Activated CD4-positive, CD25-positive, alpha-beta regulatory T cell treated with anti-CD3 and anti-CD28 coated beads, Interleukin-2, amount 50 U/mL, for 16 hours (primary cell): ENCODE measurements at places on chromosomes 3 and 15.

DNA sequence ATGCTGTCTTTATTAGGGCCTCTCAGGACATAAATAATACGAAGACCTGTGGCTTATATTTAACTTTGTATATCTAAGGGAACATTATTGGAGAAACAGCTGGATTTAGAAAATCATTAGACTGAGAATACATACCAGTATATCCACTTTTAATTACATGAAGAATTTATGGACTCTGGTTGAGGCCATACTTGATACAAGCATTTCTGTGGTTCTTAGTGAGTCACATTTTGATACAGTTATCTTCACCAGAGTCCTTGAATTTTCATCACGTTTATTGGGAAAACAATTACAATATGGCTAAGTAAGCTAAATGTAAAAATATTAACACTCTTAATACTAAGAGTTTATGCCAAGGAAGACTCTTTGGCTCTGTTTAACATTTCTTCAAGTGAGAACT, 9.9 kb downstream of the KIF23 start:
- no peak for DNase-seq

DNA sequence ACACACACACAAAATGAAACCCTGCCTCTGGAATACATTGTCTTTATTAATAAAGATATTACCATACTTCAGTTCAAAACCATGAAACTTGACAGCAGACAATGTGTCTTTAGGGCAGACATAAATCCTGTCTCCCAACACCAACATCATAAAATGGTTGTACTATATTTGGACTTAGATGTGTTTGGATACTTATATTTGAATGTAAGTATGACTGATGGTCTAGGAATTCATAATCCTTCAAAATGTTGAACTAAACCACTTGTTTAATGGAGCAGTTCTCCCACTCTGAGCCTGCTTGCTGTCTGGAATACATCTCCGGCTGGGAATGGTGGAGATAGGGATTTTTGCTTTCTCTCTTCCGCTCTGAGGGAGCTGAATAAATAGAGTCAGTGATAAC, 10.6 kb downstream of the FBN1 start:
- DNase-seq = no peak

- no peak for DNase-seq
Measured at GRCh38 chr3:111861391-111861790, 2.3 kb downstream of the PHLDB2 start.

- no peak for DNase-seq
Measured at GRCh38 chr3:133542871-133543270, 30.6 kb upstream of the CDV3 start.

GRCh38 chr3:14774431-14774830, 44.3 kb upstream of the FGD5 start:
- no peak for DNase-seq

- no peak for DNase-seq
Measured at GRCh38 chr15:90075420-90076289, 26.6 kb downstream of the IDH2 start.

GRCh38 chr3:162302983-162303624, 806.5 kb downstream of the OTOL1 start:
- DNase-seq = no peak

- no peak for DNase-seq
Measured at GRCh38 chr3:54932606-54933005, 4.7 kb upstream of the LRTM1 start.

- no peak for DNase-seq
Measured at GRCh38 chr3:142319094-142319493, 93.7 kb upstream of the GK5 start.

DNA sequence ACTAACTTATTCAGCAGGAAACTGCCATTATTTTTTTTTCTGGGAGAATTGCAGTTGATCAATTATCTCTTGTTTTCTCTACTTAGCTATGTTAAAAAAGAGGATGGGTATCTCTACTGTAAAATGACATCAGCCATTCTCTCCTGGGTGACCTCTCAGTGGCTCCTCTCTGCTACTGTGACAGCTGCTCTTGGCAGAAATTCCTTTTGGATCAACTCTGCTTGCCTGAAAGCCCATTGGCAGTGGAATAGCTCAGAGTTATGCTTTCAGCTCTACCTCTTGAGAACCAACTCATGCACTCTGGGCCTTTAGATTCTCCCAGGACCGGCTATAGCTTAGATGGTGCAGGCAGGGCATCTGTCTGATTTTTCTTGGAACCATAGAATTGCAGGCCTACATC, 99.9 kb upstream of the GAP43 start:
- DNase-seq = no peak

DNA sequence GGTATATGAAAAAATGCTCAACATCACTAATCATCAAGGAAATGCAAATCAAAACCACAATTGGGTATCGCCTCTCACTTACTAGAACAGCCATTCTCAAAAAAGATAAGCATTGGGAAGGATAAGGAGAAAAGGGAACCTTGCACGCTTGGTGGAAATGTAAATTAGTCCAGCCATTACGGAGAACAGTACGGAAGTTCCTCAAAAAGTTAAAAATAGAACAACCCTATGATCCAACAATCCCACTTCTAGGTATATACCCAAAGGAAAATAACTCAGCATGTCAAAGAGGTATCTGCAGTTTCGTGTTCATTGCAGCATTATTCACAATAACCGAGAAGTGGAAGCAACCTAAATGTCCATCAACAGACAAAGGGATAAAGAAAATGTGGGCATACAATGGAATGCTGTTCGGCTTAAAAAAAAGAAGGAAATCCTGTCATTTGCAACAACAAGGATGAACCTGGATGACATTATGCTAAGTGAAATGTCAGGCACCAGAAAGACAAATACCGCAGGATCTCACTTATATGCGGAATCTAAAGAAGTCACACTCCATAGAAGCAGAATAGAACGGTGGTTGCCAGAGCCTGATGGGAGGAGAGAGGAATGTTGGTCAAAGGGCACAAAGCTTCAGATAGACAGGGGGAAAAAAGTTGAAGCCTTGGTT, 11.7 kb upstream of the CMTM7 start:
- DNase-seq = no peak

GRCh38 chr3:56772952-56773938, 28.5 kb downstream of the ARHGEF3 start:
- no peak for DNase-seq

GRCh38 chr3:121768452-121768851, 18.9 kb upstream of the GOLGB1 start:
- no peak for DNase-seq

DNA sequence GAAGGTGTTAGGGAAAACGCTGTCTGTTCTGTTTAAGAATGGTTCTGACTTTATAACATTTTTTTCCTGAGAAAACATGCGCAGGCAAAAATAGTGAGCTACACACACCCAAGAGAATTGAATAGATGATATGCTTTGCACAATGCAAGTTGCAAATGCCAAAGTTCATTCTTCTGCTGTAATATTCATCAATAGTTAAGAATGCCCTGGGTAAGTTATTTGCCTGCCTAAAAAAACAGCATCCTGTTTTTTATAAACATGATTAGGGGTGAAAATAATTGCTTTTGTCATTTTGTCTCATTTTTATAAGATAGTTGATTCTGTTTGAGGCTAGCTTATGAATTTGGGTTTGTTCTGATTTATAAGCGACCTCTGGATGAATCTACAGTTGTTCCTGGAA, 99.4 kb downstream of the DTWD1 start:
- no peak for DNase-seq

DNA sequence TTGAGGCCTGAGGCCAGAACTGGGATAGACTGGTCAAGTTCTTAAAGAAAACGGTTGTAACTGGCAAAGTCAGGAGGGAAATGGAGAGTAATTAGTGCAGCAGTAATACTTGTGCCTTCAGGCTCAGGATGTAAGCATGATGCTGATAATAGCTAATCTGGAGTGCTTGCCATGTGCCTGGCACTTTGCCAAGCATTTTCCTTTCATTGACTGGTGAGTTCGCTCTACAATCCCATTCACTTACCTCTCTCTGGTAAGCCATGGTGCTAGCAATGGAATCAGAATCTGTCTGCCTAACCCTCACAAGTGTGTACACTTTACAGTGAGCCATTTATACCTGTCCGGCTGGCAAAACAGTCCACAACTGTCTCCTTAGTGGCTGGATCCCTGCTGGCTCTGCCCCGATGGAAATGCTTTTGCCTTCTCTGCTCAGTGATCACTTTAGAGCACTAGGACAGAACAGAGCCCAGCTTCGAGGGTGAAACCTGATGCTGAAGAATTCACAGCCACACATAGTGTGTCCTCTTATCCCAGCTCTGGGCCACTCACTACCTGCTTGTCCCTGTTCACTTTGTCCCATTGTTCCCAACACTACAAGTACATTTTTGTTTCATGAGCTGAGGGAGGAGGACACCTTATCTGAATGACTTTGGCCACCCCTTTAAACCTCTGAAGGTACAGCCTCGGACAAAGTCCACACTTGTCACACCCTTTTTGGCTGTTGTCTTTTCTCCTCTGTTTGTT, 10.3 kb downstream of the CHP1 start:
- DNase-seq = no peak

DNA sequence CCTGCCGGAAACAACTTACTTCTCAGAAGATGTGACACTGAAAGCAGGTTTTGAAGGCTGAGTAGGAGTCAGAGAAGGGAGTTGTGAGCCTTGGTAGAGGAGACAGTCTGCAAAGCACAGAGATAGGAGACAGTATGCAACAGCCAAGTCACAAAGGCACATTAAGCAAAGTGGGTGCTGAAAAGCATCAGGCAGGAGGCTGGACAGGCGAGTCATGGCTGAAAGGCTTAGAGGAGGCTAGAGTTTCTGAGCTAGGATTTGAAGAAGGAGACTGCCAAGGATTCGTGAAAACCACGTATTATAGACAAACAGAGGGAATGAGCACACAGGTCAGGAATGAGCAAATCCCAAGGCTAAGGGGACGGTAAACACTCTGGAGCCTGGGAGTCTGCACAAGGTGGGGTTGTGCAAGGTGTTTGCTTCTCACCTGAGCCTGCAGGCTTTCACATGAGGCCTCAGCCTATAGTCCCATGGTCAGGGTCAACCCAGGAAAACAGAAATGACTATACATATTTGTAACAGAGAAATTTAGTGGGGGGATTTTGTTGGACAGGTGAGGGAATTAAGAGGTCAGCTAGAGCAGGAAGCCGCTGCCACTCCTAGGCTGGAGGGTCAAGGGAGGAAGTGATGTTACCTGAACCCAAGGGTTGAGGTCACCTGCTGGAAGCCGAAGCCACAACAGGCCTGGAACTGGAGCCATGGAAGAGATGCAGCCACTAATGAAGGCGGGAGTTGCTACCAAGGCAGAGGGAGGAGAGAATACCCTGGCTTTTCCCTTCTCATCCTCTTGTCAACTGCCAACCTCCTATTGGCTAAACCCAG, 23.1 kb upstream of the TRIM71 start:
- no peak for DNase-seq

DNA sequence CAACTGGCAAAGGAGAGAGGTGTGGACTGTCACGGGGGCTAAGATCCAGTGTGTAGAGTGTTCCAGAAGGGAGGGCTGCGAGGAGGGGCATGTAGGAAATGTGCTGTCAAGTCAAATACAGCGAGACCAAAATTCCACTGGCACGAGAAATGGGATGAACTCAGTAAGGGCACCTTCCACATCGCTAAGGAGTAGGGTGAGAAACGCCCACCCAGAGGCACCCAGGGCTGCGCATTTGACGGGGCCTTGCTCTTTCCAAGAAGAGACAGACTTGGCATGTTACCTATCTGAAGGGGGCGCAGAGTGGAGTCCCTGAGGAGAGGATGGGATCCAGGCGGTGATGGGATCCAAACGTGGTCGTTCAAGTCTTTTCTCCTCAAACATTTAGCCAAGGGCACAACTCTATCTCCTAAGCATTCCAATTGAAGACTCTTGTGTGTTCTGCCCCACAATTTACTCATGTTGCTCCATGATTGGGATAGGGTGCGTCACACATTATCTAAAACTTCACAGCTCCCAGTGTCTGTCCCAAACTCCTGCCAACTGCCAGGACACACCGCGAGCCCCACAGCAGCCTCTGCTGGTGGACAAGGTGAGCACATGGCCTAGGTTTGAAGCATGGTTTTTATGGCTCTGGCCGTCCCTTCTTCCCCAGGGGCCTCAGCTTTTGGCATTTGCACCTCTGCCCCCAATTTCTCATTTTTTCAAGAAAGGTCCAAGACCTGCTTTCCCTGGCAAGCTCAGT, 7.6 kb downstream of the SELENOS start:
- DNase-seq = no peak

DNA sequence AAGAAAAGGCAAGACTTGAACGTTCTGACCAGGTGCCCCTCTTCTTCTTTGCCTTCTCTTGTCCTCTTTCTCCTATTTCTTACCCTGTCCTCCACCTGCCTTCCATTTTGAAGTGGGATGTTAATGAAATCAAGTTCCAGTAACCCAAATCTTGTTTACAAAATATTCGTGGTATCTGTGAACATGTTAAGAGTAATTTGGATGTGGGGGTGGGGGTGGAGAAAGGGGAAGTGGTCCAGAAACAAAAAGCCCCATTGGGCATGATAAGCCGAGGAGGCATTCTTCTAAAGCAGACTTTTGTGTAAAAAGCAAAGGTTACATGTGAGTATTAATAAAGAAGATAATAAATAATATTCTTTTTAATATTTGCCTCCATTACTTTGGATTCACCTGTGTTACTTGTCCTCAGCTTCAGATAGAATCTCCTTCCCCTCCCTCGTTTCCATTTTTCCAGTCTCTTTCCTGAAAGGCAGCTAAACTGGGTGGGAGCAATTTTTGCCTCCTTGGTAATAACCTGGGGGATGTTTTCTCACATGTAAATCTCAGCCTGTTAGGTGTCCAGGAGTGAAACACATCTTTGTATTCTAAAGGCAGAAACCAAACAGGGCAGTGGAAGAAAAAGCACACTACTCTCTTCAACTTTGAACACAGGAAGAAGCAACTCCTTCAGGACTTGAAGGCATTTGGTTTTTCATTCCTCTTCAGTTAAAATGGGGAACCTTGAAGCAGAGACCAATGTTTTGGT, 3.2 kb downstream of the CHST2 start:
- no peak for DNase-seq

GRCh38 chr3:194632809-194633348, 340 bp downstream of the TMEM44 start:
- no peak for DNase-seq

DNA sequence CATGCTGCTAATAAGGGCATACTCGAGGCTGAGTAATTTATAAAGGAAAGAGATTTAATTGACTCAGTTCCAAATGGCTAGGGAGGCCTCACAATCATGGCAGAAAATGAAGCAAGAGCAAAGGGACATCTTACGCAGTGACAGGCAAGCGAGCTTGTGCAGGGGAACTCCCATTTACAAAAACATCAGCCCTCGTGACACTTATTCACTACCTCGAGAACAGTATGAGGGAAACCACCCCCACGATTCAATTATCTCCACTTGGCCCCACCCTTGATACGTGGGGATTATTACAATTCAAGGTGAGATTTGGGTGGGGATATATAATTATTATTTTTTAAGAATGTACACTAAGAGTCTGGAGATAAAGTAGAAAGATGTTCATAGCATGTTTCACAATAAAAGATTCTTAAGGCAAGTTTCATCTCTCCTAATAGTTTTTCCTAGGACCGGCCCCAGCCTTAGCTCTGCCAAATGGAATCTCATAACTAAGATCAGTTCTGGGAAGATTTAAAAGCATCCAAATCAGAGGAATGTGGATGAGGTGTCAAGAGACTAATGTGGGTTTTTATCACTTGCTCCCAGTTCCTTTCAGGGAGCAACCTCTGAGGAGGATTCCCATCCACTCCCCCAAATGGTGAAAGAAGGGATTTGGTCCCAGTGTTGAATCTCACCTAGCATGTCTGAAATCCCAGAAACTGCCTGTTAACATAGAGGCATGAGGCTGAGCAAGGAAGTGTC, 221.0 kb downstream of the ZMAT3 start:
- no peak for DNase-seq

- DNase-seq = no peak
Measured at GRCh38 chr3:12886106-12886679, 44.8 kb upstream of the RPL32 start.
